ENCODE measurements at places on chromosomes 5 and 9. TPM values are rescaled to one million over a fixed set of nuclear protein-coding genes. Genes with fewer than 3 reads are reported as not detected.

FAM153A gene
- total RNA-seq, result not detected

C5orf24 gene
- total RNA-seq, result 81.7 TPM

GRCh38 chr9:121376214-121376830, 6.3 kb upstream of the STOM start:
- H3K4me1 ChIP-seq, result peaks cover 22% of the 10 kb centered on the region
- no peak for DNase-seq
- H3K27me3 ChIP-seq, result no peaks in the 10 kb centered on the region
- H3K36me3 ChIP-seq, result peaks cover 2% of the 10 kb centered on the region
- H3K4me3 ChIP-seq, result no peak overlapping the region

- H3K27ac ChIP-seq, result no peak overlapping the region
- no peak for DNase-seq
- no peaks in the 10 kb centered on the region for H3K4me1 ChIP-seq
- no peaks in the 10 kb centered on the region for H3K27me3 ChIP-seq
- no peaks in the 10 kb centered on the region for H3K36me3 ChIP-seq
Measured at GRCh38 chr9:101138509-101138908, 110.0 kb downstream of the PLPPR1 start.

GRCh38 chr5:148382961-148383360, 797 bp upstream of the FBXO38 start:
- no peak for DNase-seq
- H3K36me3 ChIP-seq, result peaks cover 7% of the 10 kb centered on the region
- H3K27ac ChIP-seq, result peak overlapping the region; percentile 98

ZNF300 gene
- total RNA-seq, result 7.7 TPM

DNA sequence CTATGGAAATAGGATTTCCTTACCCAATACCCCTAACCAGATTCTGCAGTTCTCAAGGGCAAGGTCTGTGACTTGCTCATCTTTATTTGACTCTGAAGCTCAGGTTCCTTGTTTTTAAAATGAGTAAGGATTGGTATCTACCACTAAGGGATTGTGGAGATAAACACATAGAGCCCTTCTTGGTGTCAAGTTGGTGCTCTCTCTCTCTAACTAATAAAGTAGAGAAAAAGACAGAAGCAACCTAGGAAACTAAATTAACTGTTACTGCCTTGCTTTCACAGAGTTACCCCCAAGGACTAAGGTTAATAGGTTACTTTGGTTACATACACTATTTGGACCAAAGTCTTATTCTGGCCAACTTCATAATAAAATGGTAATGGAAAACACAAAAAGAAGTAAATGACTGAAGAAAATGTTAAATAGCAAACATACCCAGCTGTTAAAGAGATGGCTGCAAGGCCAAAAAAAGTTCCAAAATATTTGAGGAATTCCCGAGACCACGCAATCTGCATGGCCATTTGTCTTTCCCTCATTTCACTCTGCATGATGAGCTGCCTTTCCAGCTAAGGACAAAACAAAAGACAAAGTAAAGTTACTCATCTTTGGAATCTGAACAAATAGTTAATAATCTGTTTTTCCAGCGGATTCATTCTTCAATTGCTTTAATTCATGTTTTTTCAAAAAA, 21.8 kb upstream of the RLN1 start:
- peaks cover 5% of the 10 kb centered on the region for H3K4me1 ChIP-seq
- H3K4me3 ChIP-seq, result no peak overlapping the region
- no peak for DNase-seq

DNA sequence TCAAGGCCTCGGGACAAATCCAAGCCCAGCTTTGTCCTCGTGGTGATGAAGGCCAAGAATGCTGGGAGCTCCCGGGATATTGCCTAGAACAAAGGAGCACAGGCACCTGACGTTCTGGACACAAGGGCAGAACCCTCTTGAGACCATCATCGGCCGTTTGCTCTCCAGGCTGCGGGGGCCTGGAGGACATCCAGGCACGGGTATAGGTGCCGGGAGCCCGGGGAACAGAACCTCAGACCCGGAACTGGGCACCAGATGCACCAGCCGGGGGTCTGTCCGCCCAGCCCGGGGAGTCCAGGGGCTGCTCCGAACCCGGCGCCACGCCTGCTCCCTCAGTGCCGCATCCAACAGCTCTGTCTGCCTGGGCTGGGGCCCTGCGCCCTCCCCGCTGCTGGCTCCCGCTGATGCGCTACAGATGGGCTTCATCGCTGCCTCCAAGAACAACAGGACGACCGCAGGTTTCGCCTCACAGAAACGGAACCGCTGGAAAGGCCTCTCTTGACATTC, 88.0 kb downstream of the ADAMTS2 start:
- H3K27ac ChIP-seq, result no peak overlapping the region
- no peaks in the 10 kb centered on the region for H3K36me3 ChIP-seq
- H3K4me1 ChIP-seq, result no peaks in the 10 kb centered on the region
- peak; percentile 78 for DNase-seq

DNA sequence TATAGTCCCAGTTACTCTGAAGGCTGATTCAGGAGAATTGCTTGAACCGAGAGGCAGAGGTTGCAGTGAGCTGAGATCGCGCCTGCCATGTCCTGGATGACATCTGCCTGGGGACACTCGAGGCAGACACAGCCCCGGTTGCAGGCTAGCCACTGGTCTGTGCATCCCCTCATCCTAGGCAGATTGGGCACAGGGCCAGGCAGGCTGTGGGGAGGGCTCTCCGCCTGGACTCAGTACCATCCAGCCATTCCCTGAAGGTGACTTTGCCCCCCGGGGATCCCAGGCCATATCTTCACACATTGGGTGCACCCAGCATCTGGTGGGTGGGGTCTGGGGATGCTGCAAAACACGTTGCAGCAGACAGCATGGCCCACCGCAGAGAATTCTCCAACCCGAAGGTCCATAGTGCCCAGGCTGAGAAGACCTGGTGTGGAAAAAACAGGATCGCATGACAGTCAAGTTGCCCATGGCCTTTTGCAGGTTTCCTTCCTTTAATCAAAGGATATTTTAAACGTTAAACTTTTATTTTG, 50.9 kb upstream of the SUSD3 start:
- H3K36me3 ChIP-seq, result no peaks in the 10 kb centered on the region
- no peak overlapping the region for H3K4me3 ChIP-seq
- H3K4me1 ChIP-seq, result no peaks in the 10 kb centered on the region
- peak; percentile 83 for DNase-seq

ADAMTSL1 gene
- 1.5 TPM for total RNA-seq

GRCh38 chr9:29422438-29422837, 1849.2 kb upstream of the C9orf72 start:
- H3K27ac ChIP-seq, result no peak overlapping the region
- no peaks in the 10 kb centered on the region for H3K4me1 ChIP-seq
- H3K4me3 ChIP-seq, result no peak overlapping the region
- no peak for DNase-seq

- H3K36me3 ChIP-seq, result no peaks in the 10 kb centered on the region
- DNase-seq, result no peak
- H3K27ac ChIP-seq, result no peak overlapping the region
- no peak overlapping the region for H3K4me3 ChIP-seq
- no peaks in the 10 kb centered on the region for H3K4me1 ChIP-seq
- peaks cover 44% of the 10 kb centered on the region for H3K27me3 ChIP-seq
Measured at GRCh38 chr9:78074385-78075291, 43.0 kb upstream of the GNAQ start.
